ENCODE measurements at places on chromosomes 13 and 19.
A peak's percentile ranks its signal among the peaks of the same experiment; 100 is the strongest.

DNA sequence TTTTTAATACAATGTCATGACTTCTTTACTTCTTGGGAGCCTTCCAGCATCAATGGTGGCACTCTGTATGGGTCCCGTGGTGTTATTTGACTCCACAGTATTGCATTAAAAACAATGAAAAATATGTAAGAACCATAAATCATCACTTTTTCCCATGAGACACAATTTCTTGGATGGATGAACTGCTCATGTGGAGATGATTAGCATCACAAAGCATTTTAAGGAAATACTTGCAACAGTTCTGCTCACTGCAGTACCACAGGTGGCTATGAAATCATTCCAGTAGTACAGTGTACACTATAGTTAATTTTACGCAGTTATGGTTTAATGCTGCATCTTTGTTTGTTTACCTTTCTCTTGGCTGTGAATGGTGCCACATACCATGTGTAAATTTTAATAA is 37.2 kb upstream of the C1QTNF9B start:
- DNase-seq, result no peak

- no peak for DNase-seq
These were observed 42.3 kb downstream of the LRCH1 start for GRCh38 chr13:46595136-46595884.

DNA sequence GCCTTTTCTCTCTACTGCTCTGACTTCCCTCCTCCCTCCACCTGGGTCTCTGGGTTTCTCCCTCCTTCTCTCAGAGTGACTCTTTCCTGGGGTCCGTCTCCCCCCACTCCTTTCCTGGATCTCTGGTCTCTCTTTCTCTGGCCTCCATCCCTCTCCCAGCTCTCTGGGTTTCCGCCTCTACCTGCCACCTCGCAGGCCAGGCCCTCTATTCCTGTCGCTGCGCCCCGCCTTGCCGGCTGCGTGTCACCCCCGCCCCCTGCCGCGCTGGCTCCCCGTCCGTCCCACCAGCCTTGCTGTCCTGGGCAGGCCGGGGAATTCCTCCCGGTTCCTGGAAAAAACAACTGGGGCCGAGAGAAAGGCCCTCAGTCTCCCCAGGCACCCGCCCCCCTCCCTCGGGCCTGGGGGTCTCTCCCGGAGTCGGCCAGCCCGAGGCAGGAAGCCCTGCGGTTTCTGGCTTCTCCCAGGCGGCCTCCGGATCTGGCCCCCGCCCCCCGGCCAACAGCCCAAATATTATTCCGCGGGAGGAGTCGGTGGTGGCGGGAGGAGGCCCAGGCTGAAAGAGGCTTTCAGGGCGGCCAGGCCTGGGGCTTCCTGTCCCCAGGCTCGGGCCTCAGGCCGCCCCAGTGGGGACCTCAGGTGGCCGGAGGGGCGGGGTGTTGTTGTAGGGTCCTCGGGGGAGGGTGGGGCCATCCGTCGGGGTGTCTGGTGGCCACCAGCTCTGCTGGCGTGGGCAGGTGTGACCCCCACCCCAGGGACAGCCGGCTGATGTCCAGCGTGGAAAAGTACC is 9.3 kb downstream of the IRF2BP1 start:
- DNase-seq, result peak; percentile 75

- no peak for DNase-seq
These were observed 3.9 kb downstream of the FBXO17 start for GRCh38 chr19:38971672-38972071.

DNA sequence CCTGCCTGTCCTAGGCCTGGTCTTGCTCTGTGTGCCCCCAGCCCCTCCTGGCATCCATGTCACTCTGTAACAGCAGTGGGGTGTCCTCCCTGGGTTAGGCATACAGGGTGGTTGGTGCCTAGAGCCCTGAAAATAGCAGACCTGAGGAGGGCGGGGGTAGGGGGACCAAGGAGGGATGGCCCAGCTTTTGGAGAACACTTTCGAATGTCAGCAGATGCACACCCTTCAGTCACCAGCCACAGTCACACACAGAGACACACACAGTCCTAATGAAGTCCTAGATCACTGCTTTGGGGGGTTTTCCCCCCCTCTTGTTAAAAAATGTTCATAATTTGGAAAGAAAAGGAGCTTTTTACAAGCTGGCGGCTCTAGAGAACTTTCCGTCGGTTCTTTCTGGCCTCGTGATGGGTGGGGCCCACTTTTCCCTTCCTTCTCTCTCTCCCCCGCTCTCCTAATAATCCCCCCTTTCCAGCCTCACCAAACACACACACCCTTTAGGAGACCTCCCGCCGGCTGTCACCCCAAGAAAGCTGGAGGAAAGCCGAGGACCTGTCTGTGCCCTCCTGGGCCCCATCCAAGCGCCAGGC is 47.9 kb downstream of the LYL1 start:
- no peak for DNase-seq

- DNase-seq, result no peak
These were observed 109.7 kb upstream of the MCF2L start for GRCh38 chr13:112859128-112859816.

- peak; percentile 30 for DNase-seq
These were observed 99.6 kb downstream of the ING1 start for GRCh38 chr13:110812869-110813645.

DNA sequence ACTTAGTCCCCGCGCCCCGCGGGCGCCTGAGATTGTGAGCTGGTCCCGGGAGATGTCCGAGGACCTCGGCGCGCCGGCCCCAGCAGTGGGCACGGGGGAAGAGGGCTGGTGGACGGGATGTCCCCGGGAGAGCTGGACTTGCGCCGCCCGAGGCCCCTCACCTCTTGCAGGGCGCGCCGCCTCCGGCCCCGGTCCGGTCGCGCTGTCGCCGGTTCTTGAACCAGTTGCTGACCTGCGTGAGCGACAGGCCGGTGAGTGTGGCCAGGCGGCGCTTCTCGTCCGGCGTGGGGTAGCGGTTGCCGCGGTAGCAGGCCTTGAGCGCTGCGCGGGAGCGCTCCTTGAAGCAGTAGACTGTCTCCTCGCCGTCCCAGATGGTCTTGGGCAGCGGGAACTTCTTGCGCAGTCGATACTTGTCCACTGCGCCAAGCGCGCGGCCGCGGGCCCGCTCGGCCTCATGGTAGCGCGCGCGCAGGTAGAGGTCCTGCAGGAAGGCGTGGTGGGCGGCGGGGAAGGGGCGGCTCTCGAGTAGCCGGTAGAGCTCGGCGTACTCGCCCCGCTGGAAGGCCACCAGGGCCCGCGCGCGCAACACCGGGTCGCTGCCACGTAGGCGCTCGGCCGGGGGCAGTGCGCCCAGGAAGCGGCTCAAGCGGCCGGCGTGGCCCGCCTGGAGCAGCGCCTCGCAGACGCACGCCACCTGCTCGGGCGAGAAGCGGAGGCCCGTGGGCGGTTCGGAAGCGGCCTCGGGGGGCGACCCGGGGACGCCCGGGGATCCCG is 984 bp downstream of the SIX5 start:
- peak; percentile 81 for DNase-seq

DNA sequence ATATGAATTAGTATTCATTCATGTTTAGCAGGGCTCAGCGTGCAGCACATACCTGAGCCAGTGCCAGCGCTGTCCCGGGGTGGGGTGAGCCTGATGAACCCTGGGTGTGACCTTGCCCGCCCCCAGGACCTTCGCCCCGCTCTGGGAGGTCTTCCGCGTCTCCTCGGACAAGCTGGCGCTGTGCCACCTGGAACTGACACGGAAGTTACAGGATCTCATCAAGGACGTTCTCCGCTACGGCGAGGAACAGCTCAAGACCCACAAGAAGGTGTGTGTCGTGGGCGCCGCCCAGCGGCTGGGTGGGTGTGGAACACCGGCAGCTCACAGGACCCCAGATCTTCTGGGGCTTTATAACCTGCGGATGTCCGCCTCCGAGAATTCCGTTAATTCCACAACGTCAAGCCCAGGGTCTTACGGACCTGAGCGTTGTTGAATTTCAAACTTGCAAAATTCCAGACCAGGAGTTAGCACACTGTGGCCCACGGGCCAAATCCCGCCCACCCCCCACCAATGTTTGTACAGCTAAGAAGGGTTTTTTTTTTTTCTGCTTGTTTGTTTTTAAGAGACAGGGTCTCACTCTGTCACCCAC is 15.4 kb downstream of the FCHO1 start:
- peak; percentile 74 for DNase-seq

DNA sequence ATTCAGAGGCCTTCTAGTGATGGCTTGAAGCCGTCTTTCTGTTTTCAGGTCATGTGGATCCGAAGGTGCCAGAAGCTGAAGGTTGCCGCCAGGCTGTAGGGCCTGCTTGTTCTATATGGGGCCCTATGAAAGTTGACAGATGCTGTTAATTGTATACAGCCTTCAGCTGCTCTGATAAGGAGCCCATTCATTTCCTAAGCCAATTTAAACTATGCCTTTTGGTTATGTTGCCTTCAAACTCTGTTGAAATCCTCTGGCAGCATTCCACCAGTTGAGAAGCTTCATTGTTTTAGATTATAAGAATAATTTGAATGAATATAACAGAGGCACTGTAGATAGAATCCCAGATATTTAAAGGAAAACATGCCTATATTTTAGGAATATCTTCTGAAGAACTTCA is 34.4 kb downstream of the RAP2A start:
- DNase-seq, result no peak

All from left lobe of liver (tissue), 2 donors.